ENCODE measurements at places on chromosomes 11 and 22.

DNA sequence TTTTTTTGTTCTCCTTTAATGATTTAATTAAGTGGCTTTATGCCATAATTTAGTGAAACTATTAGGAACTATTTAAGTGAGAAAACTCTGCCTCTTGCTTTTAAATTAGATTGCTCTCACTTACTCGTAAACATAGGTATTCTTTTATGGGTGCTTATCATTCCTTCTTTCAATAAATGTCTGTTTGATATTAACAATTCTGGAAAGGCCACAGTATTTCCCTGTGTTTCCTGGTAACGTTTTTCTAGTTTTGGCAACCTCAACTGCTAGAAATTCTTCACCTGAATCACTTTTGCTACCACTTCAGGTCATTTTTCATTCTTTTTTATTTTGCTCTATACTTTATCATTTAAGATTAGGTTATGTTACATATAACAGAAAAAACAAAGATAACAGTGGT, 19.9 kb upstream of the NCR3LG1 start:
- H3K36me3 ChIP-seq: peaks cover 40% of the 10 kb centered on the region
- no peak for DNase-seq
- no peaks in the 10 kb centered on the region for H3K27me3 ChIP-seq
- no peak overlapping the region for H3K4me3 ChIP-seq
- no peak overlapping the region for H3K27ac ChIP-seq

- H3K27ac ChIP-seq: no peak overlapping the region
- H3K27me3 ChIP-seq: peaks cover 2% of the 10 kb centered on the region
- no peak overlapping the region for H3K4me3 ChIP-seq
- H3K4me1 ChIP-seq: no peaks in the 10 kb centered on the region
Measured at GRCh38 chr11:131108760-131109159, 192.5 kb upstream of the SNX19 start.

- DNase-seq: no peak
- H3K27ac ChIP-seq: no peak overlapping the region
- H3K4me1 ChIP-seq: no peaks in the 10 kb centered on the region
- H3K4me3 ChIP-seq: no peak overlapping the region
Measured at GRCh38 chr11:79592406-79592805, 151.6 kb upstream of the TENM4 start.

DNA sequence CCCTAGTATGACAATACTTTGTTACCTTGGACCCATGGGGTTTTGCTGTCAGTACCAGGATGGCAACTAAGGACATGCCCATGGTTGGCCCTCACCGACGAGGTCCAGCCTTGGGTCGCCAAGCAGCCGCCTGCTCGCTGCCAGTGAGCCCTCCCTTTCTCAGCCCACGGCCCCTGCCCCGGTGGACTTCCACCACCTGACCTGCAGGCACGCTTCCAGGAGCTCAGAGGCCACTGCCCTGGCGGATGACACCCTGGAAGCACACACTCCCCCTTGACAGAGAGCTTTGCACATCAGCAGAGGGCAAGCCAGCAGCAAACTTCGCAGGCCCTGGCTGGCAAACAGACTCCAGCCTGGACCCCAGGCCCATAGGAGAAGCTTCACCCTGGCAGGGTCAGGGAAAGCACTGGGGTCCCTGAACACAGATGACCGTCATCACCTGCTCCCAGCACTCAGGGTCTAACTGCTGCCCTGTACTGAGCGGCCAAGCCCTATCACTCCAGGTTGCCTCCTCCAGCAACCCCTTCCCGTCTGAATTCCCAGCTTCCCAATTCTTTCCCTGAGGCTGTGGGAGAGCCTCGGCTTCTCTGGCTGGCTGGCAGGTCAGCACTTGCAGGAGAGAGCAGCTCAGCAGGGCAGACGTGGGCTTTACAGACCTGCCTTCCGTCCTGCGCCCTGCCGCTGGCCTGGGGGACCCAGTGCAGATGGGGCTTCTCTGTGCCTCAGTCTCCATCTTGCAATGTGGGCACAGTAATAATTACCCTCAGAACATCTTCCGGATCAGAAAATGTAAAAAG, 2.7 kb upstream of the PPARA start:
- H3K4me1 ChIP-seq: peaks cover 18% of the 10 kb centered on the region
- peaks cover 5% of the 10 kb centered on the region for H3K36me3 ChIP-seq
- peaks cover 25% of the 10 kb centered on the region for H3K27me3 ChIP-seq
- H3K4me3 ChIP-seq: no peak overlapping the region
- H3K27ac ChIP-seq: no peak overlapping the region

DNA sequence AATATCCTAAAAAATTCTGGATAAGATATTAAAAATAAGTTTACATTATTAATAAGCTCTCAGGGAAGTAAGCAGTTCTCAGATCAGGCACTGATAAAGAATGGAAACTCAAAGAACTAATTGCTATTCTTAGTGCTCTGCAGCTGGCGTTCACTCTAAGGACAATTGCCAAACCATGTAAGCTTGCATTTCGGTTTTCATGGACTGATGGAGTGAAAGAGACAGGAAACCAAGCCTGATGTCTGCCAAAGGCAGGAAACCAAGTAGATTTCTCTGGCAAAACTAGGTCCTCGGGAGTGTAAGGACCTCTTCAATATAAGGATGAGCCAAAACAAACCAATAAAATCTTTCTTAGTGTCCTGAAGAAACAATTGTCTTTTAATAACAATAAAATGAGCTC, 355.2 kb downstream of the RAB38 start:
- H3K36me3 ChIP-seq: no peaks in the 10 kb centered on the region
- H3K27ac ChIP-seq: no peak overlapping the region
- H3K27me3 ChIP-seq: no peaks in the 10 kb centered on the region
- no peaks in the 10 kb centered on the region for H3K4me1 ChIP-seq
- H3K4me3 ChIP-seq: no peak overlapping the region
